Fibroblast of lung (primary cell): ENCODE measurements at places on chromosomes 6 and 20. TPM values are rescaled to one million over a fixed set of nuclear protein-coding genes. Genes with fewer than 3 reads are reported as not detected.

- no peaks in the 10 kb centered on the region for H3K4me1 ChIP-seq
- peak; percentile 38 for DNase-seq
These were observed 242.4 kb downstream of the OGFRL1 start for GRCh38 chr6:71531006-71531405.

- no peak overlapping the region for H3K27ac ChIP-seq
- H3K4me1 ChIP-seq: no peaks in the 10 kb centered on the region
- no peaks in the 10 kb centered on the region for H3K36me3 ChIP-seq
- no peak for DNase-seq
- H3K27me3 ChIP-seq: no peaks in the 10 kb centered on the region
- no peak overlapping the region for H3K4me3 ChIP-seq
These were observed 15.5 kb upstream of the ZFP57 start for GRCh38 chr6:29696147-29697125.

DNA sequence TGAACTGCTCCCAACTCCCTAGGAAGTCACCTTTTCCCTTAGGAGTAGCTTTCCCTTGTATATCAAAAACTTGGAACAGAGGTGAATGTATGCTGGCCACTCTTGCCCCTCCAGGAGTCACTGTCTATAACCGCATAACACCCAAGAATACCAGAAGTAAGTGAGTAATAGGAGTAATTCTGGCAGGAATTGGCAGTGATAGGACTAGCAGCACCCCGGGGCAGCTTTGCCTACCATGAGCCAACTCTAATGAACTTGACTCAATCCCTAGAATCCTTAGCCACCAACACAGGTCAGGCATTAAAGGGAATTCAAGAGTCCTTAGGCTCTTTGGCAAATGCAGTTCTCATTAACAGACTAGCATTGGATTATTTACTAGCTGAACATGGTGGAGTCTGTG lies 28.8 kb upstream of the CD164 start:
- no peaks in the 10 kb centered on the region for H3K36me3 ChIP-seq
- no peak for DNase-seq
- H3K4me1 ChIP-seq: no peaks in the 10 kb centered on the region
- H3K27ac ChIP-seq: no peak overlapping the region

DNA sequence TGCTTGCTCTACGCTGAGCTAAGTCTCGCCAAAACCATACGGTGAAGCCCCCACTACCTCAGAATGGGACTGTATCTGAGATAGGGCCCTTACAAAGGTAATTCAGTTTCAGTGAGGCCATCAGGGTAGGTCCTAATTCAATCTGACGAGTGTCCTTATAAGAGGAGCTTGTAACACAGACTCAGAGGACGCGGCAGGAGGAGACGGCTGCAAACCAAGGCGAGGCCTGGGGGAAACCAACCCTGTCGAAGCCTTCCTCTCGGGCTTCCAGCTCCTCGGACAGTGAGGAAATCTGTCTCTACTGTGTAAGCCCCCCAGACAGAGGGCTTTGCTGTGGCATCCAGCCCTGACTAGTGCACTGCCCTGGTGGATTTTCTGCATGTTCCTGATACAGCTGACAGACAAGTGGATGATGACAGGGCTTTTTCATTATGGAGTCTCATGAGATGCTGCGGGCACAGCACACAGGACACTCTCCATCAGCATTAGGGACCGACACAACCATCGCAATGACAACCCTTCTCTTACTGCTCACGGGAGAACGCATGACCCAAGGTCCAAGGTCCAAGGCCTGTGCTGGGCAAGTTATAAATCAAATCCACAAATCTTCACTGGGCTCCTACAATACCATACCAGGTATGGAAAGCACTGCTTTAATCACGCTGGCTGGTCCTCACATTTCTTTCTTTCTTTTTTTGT lies 48.2 kb downstream of the SSR1 start:
- no peak overlapping the region for H3K4me3 ChIP-seq
- peaks cover 9% of the 10 kb centered on the region for H3K4me1 ChIP-seq
- H3K36me3 ChIP-seq: no peaks in the 10 kb centered on the region
- no peak overlapping the region for H3K27ac ChIP-seq
- no peak for DNase-seq

GRCh38 chr6:166512567-166512966 lies 73.9 kb downstream of the RAMACL start:
- peaks cover 10% of the 10 kb centered on the region for H3K4me1 ChIP-seq
- no peak overlapping the region for H3K27ac ChIP-seq
- H3K36me3 ChIP-seq: peaks cover 9% of the 10 kb centered on the region
- no peak for DNase-seq
- no peak overlapping the region for H3K4me3 ChIP-seq

GRCh38 chr6:34559651-34560365 lies 3.7 kb upstream of the SPDEF start:
- no peaks in the 10 kb centered on the region for H3K27me3 ChIP-seq
- H3K4me3 ChIP-seq: no peak overlapping the region
- H3K27ac ChIP-seq: no peak overlapping the region
- no peak for DNase-seq
- H3K36me3 ChIP-seq: no peaks in the 10 kb centered on the region

DNA sequence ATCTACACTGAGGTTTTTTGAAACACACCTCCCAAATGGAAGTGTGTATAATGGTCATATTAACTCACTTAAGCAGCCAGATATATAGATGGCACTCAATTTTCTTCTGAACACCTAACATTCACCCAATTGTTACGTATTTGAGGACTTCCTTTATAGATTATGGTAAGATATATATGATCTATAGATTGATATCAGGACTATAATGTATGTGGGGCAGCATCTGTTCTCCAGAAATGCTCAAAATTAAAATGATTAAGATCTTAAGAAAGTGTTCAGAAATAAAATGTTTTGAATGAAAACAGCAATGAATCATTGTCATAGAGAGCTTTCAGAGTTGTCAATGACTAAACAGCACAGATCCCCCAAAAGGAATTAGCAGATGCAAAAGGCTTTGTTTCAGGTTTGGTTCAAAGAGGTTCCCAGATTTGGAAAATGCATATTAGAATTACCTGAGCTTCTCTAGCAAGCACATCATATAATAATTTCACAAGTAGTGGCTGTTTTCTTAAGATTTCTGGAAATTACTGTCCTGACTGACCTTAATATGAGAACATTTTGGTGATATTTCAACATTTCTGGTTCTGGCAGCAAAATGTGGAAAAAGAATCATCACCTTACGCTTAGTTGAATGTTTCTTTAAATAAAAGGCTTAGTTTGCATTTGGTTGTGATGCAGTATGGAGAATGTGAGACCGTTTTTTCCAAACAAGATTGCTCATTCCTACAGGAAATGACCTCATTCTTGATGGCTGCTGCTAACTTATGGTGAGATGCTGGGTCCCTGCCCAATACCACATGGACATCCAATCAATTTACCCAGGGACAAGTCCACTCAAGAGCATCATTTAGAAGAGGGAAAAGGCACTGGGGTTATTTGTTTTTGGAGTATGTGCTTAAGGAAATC lies 31.5 kb downstream of the TRAF3IP2 start:
- no peaks in the 10 kb centered on the region for H3K27me3 ChIP-seq
- DNase-seq: peak; percentile 97
- H3K36me3 ChIP-seq: peaks cover 3% of the 10 kb centered on the region
- peaks cover 20% of the 10 kb centered on the region for H3K4me1 ChIP-seq

- no peaks in the 10 kb centered on the region for H3K36me3 ChIP-seq
- no peak overlapping the region for H3K4me3 ChIP-seq
- H3K27ac ChIP-seq: no peak overlapping the region
- peak; percentile 16 for DNase-seq
- H3K4me1 ChIP-seq: no peaks in the 10 kb centered on the region
These were observed 15.4 kb upstream of the IL22RA2 start for GRCh38 chr6:137188855-137189254.

GRCh38 chr6:47209632-47210031 lies 100.1 kb downstream of the TNFRSF21 start:
- no peaks in the 10 kb centered on the region for H3K27me3 ChIP-seq
- no peaks in the 10 kb centered on the region for H3K36me3 ChIP-seq
- no peaks in the 10 kb centered on the region for H3K4me1 ChIP-seq
- H3K4me3 ChIP-seq: no peak overlapping the region
- peak; percentile 91 for DNase-seq

- DNase-seq: no peak
- H3K36me3 ChIP-seq: no peaks in the 10 kb centered on the region
- no peak overlapping the region for H3K27ac ChIP-seq
- H3K27me3 ChIP-seq: no peaks in the 10 kb centered on the region
- no peak overlapping the region for H3K4me3 ChIP-seq
- H3K4me1 ChIP-seq: no peaks in the 10 kb centered on the region
These were observed 150.7 kb downstream of the DLL1 start for GRCh38 chr6:170140129-170140528.

DNA sequence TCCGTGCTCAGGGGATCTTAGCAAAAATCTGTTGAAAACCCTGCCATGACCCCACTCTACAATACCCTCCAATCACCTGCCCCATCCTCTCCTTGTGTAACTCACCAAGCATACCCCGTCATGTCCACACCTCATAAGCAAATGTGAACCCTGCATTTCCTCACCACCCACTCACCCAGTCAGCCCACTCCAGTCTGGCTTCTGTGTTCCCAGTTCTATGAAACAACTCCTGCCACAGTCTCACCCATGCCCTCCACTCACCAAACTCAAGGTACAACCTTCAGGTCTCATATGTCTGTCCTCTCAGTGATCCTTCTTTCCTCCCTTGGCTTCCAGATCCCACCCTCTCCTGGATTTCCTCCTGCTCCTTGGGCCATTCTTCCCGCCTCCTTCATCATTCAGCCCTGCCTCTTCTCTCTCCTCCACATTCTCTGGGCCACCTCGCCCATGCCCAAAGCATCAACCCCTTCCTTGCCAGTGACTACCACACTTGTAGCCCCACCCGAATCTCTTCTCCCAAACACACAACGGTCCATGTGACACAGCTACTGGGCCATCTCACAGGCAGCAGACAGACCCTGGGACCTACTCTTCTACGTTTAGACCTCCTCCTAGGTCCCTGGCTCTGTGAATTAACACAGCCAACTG lies 8.8 kb downstream of the DDRGK1 start:
- no peak overlapping the region for H3K4me3 ChIP-seq
- H3K4me1 ChIP-seq: no peaks in the 10 kb centered on the region
- no peak for DNase-seq
- no peak overlapping the region for H3K27ac ChIP-seq

DNA sequence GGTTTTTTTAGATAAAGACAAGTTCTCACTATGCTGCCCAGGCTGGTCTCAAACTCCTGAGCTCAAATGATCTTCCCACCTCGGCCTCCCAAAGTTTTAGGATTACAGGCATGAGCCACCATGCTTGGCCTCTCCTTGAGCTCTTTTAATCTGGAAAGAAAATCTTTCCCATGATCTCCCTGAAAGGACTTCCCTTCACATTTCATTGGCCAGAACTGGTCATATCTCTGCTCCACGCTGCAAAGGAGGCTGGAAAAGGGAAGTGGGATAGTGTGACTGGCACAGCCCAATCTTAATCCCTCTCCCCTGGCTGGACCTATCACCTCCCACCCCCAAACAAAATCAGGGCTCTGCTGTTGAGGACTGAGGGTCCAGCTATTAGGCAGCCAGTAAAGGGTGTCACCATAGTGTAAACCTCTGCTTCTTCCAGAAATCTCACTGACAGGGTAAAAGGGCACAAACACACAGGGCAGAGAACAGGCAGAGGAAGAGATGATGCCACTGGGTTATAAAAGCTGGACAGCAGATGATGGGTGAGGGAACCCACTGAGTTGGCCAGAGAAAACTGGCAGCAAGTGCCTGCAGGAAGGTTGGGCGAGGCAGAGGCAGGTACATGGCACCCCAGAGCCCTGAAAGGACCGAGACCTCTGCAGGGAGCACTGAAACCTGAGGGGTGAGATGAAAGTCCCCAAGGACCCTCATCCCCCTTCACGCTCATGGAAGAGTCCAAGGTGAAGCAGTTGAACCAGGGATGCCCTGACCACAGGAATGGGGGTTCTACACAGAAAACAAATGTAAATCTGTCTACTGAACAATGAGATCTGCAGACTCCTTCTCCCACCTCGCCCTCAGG lies 83.1 kb upstream of the PTPN1 start:
- no peaks in the 10 kb centered on the region for H3K36me3 ChIP-seq
- no peaks in the 10 kb centered on the region for H3K27me3 ChIP-seq
- H3K4me1 ChIP-seq: peaks cover 18% of the 10 kb centered on the region
- no peak overlapping the region for H3K27ac ChIP-seq
- no peak overlapping the region for H3K4me3 ChIP-seq
- no peak for DNase-seq

DNA sequence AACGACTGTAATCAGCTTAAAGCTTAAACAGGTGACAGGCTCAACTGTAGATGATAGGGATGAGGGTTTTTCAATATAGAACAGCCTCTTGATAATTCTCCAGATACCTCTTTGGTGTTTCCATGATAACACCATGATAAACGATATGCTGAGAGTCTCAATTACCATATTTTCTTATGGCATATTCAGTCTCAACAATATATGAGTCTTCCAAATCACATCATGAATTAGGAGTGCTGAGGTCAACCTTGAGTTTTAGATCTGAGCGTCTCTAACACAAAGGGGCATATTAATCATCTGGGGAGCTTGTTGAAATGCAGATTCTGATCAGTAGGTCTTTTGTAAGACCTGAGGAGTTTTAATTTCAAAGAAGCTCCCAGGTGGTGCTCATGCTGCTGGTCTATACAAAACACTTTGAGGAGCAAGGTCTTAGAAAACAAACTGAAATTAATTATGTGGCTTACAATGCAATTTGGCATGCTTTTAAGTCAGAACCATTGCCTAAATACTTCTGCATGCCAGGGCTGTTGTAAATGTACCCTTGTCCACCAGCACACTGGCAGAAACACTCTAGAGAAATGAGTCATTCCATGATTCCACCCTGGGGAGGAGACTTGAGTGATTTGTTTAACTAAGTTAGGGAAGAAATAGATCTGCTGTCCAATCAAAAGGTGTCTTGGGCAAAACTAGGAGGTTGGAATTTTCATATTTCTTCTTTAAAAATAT lies 49.6 kb downstream of the PTCHD4 start:
- no peaks in the 10 kb centered on the region for H3K27me3 ChIP-seq
- no peak overlapping the region for H3K4me3 ChIP-seq
- H3K27ac ChIP-seq: no peak overlapping the region
- peak; percentile 67 for DNase-seq

GRCh38 chr6:148521586-148521985 lies 178.9 kb downstream of the SASH1 start:
- peak; percentile 76 for DNase-seq
- H3K36me3 ChIP-seq: peaks cover 14% of the 10 kb centered on the region
- H3K4me3 ChIP-seq: no peak overlapping the region
- peaks cover 36% of the 10 kb centered on the region for H3K4me1 ChIP-seq

- H3K4me3 ChIP-seq: no peak overlapping the region
- no peak for DNase-seq
- H3K36me3 ChIP-seq: no peaks in the 10 kb centered on the region
- no peaks in the 10 kb centered on the region for H3K27me3 ChIP-seq
- no peaks in the 10 kb centered on the region for H3K4me1 ChIP-seq
- H3K27ac ChIP-seq: no peak overlapping the region
These were observed 1.5 kb upstream of the MTO1 start for GRCh38 chr6:73460056-73460455.

GRCh38 chr20:49770634-49771033 lies 42.0 kb upstream of the SLC9A8 start:
- no peak overlapping the region for H3K27ac ChIP-seq
- no peaks in the 10 kb centered on the region for H3K36me3 ChIP-seq
- H3K27me3 ChIP-seq: no peaks in the 10 kb centered on the region
- DNase-seq: no peak
- H3K4me1 ChIP-seq: peaks cover 14% of the 10 kb centered on the region

Gene COL21A1
- 2.3 and 6.9 TPM in 2 replicates for total RNA-seq

Gene MACROD2
- 1.0 and 1.7 TPM in 2 replicates for total RNA-seq

Gene APCDD1L
- total RNA-seq: 0.99 and 1.0 TPM in 2 replicates

Gene STMND1
- total RNA-seq: not detected in 2 replicates

Gene PABPC1L
- total RNA-seq: 6.7 and 11.9 TPM in 2 replicates
